Adipocyte (in vitro differentiated cells): ENCODE measurements at places on chromosomes 13 and 19.
A peak's percentile ranks its signal among the peaks of the same experiment; 100 is the strongest.

DNA sequence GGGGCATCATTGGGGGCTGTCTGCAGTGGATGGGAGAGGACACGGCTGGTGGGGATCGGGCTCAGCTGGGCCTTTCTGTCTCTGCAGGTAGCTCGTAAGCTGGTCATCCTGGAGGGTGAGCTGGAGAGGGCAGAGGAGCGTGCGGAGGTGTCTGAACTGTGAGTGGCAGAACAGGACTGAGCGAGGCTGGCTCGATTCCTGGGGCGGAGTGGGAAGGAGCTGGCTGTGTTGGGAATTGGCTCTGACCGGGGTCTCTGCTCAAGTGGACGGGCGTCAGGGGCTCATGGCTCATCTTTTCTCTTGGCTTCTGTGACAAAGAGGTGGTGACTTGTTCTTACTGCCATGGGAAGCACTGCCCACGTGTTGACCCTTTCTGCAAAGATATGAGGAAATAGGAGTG lies 11.6 kb downstream of the TPM4 start:
- no peak for DNase-seq

GRCh38 chr19:47377208-47377701 lies 28.1 kb downstream of the DHX34 start:
- DNase-seq: no peak

DNA sequence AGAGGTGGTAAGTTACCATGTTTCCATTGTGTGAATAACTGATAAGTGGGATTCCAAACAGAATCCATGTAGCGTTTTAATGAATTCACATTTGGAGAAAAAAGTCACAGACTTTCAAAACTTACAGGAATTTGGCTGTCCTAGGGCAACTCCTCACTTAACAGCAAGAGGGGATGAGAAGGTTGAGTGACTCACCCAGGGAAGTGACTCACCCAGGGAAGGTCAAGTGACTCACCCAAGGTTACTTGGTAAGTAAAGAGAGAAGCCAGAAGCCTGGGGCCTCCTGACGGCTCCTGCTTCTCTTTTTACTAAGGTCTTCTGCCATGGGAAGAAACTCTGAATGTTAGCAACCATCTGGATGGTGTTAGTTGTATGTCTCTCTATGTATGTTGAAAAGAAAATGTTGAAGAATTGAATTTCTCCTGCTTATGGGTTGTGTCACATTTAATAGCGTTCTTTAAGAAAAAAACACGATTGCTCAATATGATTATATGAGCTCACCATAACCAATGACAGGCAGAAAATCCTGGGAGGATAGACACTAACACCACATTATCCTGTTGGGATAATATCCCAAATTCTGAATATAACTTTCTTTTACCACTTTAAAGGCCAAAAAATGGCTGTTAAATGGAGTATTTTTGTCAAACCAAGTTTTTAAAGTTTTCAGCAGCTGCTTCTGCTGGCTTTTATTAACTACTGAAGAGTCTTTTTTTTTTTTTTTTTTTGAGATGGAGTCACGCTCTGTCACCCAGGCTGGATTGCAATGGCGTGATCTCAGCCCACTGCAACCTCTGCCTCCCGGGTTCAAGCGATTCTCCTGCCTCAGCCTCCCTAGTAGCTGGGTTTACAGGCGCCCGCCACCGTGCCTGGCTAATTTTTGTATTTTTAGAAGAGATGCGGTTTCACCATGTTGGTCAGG lies 195.6 kb downstream of the GGACT start:
- peak; percentile 99 for DNase-seq

DNA sequence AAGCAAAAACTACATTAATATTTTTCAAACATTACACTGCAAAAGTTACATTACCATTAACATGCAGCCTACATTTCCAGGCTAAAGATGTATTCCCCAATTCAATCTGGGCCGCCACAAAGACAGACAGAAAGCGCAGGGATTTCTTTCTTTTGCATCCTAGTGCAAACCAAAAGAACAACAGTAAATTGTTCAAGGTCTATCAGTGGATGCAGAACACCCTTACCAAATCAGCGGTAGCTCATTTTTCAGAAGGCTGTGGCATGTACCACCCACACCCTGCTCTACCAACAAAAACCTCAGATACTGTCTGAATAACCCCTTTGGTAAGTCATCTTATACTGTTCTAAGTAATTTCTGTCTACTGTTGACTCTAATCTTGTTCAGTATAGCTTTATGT lies 3.6 kb downstream of the TPT1 start:
- DNase-seq: no peak

DNA sequence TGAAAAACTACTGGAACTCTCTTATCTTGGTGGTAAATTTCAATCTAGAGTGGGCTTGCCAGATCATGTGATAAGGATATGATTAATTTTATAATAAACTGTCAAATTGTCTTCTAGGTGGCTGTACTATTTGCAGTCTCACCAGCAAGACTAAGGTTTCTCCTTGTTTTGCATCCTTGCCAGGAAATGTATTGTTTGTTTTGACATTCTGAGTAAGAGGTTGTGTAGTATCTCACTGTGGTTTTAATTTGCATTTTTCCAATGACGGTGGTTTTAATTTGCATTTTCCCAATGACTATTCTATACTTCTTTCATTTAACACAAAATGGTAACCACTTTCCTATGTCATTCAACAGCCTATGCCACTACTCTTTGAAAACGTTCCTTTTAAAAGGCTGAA lies 2.0 kb downstream of the CAB39L start:
- DNase-seq: peak; percentile 13

- peak; percentile 39 for DNase-seq
Observed at GRCh38 chr13:68046903-68047302, 816.8 kb upstream of the PCDH9 start.

- peak; percentile 56 for DNase-seq
Observed at GRCh38 chr13:85529218-85529594, 270.0 kb downstream of the SLITRK6 start.

DNA sequence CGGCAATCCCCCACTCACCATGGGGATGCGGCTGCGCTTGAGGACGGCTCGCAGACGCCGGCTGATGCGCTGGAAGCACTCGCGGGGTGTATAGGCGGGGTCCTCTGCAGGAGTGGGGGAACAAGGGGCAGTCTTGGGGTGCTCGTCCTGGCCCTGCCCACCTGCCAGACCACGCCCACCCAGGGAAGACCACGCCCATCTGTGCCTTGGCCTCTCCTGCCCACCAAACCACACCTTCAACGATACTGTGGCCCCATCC lies 6.7 kb downstream of the RNU6-9 start:
- no peak for DNase-seq

DNA sequence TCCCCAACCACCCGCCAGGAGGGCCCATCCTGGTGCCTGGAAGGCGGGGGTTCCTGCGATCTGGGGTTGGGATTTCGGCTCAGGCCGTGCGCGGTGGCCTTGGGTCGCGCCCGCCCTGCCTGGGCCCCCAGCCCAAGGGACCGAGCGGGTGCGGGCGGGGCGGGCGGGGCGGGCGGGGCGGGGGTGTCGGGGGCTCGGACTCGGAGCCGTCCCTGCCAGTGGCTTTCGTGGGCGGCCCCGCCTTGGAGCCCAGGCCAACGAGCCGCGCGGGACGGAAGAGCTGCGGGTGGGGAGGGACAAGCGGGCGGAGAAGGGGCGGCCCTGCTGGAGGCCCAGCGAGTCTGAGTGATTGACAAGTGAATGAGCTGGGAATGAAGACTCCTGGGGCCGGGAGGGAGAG lies 24.6 kb upstream of the ZNF729 start:
- DNase-seq: no peak
